Posterior cingulate gyrus (tissue), 11 donors: ENCODE measurements at places on chromosomes 7 and 10.

DNA sequence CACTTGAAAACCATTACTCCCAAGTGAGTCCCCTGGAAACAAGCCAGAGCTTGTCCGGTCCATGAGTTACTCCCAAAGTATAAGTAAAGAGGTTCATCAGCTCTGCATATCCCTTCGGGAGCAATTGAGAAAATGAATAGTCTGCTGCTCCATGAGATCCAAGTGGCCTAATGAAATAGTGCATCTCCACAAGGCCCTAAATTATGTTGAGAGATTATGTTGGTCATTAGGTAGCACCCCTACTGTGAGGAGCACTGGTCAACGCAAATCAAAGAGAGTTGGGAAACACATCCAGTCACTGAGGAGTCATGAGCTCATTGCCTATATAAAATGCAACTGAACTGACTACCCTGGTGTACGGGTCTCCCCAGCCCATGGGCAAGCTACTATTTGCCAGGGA lies 205.5 kb upstream of the AOAH start:
- DNase-seq: no peak

- no peak for DNase-seq
These were observed 10.7 kb downstream of the WIPI2 start for GRCh38 chr7:5200561-5201235.

- no peak for DNase-seq
These were observed 16.4 kb upstream of the SRRM3 start for GRCh38 chr7:76185187-76185896.

GRCh38 chr7:153641199-153641598 lies 411.0 kb upstream of the DPP6 start:
- no peak for DNase-seq

- DNase-seq: no peak
These were observed 296.5 kb upstream of the PITRM1 start for GRCh38 chr10:3468919-3469638.

DNA sequence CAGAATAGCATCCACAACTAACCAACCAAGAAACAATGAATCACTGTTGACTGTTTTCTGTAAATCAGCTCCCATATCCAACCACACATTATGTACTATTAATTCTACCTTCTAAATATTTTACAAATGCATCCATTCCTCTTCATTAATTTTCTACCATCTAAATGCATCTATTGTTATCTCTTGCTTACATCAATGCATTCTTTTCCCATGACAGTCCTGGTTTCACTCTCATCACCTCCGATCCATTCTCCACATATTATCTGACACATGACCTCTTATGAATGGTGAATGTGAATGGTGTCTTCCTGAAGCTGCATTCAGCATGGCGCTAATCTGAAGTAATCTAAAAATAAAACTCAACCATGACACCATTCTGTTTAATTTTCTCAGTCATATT lies 153.8 kb upstream of the CALCR start:
- no peak for DNase-seq

- no peak for DNase-seq
These were observed 46.3 kb downstream of the LRMDA start for GRCh38 chr10:75477680-75478079.

DNA sequence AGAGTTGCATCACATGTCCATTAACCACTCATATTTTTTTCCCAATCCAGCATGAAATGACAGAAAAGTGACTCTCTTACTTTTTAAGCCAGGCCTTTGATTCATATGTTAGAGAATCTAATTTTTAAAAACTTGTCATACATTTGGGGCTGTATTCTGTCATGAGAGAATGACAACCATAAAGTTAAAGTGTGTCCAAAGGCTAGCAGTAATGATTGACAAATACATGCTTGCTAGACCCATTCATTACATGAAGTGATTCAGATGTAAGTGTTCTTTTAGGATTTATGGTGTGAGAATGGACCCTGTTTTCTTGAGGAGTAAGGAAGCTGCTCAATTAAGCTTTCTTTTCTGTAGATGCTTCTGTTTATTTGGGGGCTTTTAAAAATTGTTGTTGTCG lies 75.4 kb downstream of the CSTF2T start:
- DNase-seq: no peak

GRCh38 chr7:97457054-97457453 lies 274.8 kb upstream of the TAC1 start:
- no peak for DNase-seq

GRCh38 chr7:20304366-20304765 lies 26.3 kb upstream of the ITGB8 start:
- no peak for DNase-seq

DNA sequence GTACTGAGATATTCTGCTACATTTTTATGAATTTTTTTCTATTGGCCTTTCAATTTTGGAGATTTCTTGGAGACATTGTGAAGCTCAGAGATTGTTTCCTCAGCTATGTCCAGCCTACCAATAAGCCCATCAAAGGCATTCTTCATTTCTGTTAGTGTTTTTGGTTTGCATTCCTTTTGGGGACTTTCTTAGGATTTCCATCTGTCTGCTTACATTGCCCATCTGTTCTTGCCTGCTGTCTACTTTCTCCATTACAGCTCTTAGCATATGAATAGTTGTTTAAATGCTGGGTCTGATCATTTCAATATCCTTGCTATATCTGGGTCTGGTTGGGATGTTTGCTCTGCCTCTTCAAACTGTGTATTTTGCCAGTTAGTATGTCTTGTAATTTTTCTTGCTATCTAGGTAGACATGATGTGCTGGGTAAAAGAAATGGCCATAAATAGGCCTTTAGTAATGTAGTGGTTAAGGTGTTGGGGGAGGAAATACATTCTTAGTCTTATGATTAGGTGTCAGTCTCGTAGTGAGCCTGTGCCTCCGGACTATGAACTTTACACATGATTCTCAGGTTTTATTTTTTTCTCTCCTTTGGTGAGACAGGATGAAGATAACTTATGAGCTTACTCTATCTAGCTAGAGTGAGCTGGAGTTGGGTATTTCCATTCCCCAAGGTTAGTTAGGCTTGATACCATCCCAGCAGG lies 32.6 kb upstream of the NME8 start:
- no peak for DNase-seq

GRCh38 chr7:109582211-109582610 lies 1012.5 kb downstream of the DNAJB9 start:
- no peak for DNase-seq

DNA sequence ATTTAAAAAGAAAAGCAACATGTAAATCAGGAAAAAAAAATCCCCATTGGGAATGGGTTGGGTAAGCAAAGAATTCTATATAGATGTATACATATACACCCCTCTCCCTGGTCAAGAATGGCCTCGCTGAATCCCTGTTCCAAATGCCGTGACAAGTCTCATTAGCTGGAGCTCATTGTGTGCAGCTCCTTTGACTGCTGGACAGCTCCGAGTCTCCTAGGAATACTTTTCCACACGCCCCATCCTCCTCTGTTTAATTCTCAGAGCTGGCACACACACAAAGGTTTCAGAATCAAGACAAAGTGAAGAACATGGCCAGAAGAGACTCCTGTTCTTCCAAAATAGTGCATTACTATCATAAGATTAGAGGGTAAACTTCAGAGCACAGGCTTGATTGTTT lies 130.9 kb upstream of the MKLN1 start:
- no peak for DNase-seq

DNA sequence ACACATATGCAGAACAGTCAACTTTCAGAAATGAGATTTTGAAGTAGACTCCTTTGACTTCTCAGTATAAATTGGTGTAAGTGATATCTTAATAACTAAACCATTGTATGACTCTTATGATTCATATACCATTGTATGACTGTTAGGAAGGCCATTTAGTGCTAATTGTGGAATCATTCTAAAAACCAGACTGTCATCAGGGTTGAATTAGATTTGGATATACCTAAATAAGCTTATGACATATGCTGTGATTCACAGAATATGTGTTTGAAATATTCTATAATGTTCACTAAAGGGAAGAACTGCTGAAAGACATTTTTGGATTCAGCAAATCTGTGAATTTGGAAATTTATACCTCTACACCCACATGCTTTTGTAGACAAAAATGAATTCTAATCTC lies 438.1 kb downstream of the MDFIC start:
- no peak for DNase-seq

DNA sequence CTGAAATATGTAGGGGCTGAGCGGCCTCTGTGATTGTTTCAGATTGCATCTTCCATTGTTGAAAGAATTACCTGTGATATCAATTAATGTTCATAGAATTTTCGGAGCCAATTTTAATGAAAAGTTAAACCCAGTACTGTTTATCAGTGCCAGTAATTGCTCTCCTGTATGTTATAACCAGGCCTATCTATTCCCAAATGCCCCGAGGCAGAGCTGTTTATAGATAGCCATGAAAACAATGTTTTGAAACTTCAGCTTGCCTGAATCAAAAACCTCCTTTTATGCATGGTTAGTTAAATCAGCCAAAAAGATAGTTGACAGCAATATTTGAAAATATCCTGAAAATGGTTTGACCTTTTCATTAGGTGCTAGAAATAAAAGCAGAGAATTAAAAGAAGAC lies 50.1 kb upstream of the HDAC9 start:
- no peak for DNase-seq

- DNase-seq: no peak
These were observed 19.6 kb upstream of the GOLGA7B start for GRCh38 chr10:97830064-97830463.
